EH (cell line): ENCODE measurements at places on chromosomes 7 and 10.
A peak's percentile ranks its signal among the peaks of the same experiment; 100 is the strongest.

DNA sequence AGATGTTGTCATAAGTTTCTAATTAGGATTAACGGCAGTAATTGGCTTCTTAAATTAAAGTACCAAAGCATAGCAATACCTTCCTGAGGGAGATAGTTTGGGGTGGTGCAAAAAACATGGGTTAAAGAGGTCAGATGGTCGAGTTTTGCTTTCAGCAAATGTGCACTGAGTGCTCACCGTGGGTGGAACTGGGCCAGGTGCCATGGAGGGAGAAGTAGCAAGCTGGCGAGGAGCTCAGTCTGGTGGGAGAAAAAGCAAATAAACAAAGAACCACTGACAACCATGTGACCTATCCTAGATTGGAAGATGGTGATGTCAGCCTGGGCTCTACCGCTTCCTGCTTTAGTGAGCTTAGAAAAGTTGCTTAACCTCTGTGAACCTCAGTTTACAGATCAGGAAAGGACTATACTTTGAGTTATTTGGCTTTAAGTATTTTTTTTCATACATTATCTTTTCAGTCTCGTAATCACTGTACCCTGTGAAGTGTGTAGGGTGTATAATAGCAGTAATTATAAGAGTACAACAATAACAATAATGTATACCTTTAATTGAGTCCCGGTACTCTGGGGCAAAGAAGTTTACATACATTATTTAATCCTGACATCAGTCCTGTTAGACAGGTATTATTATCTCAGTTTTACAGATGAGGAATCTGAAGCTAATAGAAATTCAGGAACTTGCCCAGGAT lies 69.0 kb upstream of the PDCD4 start:
- DNase-seq = peak; percentile 85

DNA sequence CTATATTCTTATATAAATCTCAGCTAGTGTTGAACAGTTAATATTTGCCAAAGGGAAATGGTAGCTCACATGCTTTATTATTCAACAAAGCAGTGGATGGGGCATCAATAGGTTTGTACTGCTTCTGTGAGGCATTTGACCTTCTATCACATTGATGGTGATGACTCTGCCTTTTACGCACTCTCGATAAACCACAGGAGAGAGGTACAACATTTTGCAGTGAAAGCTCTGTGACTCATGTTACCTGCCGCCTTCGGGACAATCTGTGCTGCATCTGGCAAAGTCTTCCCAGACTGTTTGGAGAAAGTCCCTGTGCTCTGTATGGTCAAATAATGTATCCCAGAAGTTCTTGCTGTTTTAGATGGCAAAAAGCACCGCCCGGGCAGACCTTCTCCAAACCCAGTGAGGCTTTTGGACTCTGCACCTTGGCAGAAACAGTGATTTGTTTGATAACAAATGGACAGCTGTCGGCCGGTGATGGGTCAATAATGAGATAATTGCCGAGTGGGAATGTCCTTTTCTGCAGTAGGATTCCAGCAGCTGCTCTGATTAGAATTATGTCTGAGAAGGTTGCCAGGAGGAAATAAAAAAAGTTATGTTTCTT lies 61.0 kb downstream of the PLPP4 start:
- no peak for DNase-seq

DNA sequence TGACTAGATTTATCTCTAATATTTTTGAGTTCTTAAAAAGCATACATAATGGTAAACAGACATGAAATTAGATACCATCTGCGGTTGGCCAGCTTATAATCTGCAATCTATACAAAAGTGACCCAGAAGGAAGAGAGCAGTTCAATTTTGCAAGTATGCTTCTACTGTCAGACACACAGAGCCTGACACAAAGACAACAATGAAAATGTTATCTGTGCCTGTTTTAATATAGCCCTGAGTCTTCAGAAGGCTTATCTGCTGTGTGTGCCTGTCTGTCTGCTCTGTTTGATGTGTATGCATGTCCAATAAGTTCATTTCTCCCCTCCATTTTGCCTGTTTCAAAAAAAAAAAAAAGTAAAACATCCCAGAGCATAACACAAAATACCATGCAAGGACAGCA lies 73.3 kb upstream of the FHIP2A start:
- no peak for DNase-seq

GRCh38 chr7:110595694-110596093 lies 495.2 kb upstream of the LRRN3 start:
- DNase-seq = peak; percentile 12

DNA sequence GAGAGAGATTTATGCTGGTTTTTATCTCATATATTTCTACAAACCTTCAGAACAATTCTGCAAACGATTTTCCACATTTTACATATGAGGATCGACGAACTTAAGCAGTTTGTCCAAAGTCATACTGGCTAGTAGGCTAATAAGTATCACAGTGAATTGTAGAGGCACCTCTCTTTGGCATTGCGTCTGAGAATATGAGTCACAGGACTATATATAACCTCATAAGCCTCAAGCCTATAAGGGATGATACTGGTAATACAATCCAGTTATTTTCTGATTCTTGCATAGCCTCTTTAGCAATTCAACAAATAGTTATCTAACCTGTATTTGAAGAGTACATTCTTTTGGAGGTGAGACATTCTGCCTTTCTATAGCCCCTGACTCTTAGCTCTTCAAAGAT lies 129.8 kb downstream of the GPR158 start:
- DNase-seq = no peak
